NCI-H1436 (cell line): ENCODE measurements at places on chromosomes 13 and 19.

GRCh38 chr19:2087621-2088100, 8.5 kb downstream of the MOB3A start:
- no peak for DNase-seq

- no peak for DNase-seq
These were observed 1816.8 kb downstream of the OLFM4 start for GRCh38 chr13:54845351-54845965.

- no peak for DNase-seq
These were observed 9.3 kb upstream of the SYT5 start for GRCh38 chr19:55189403-55189835.

DNA sequence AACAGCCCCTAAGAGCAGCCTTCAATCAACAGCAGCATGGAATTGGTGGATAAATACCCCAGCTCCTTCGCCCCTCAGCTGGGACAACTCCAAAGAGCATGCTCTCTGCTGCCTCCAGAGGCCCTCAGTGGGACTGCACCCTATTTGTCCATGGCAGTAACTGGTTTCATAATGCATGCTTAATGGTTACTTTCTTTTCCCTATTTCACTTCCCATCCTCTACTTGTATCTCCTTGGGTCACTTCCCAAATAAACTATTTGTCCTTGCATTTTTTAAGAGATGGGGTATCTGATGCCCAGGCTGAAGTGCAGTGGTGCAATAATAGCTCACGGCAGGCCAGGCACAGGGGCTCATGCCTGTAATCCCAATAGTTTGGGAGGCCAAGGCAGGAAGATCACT, 13.5 kb upstream of the TPM4 start:
- no peak for DNase-seq

GRCh38 chr13:112443191-112443994, 67.2 kb downstream of the SPACA7 start:
- no peak for DNase-seq

GRCh38 chr13:90177512-90177911, 1170.0 kb upstream of the MIR17HG start:
- DNase-seq, result no peak

DNA sequence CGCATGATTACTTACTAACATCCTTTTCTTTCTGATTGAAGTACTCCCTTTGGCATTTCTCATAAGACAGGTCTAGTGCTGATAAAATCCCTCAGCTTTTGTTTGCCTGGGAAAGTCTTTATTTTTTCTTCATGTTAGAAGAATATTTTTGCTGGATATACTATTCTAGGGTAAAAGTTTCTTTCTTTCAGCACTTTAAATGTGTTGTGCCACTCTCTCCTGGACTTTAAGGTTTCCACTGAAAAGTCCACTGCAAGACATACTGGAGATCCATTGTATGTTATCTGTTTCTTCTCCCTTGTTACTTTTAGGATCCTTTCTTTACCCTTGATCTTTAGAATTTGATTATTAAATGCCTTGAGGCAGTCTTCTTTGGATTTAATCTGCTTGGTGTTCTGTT, 796.7 kb downstream of the UQCRFS1 start:
- no peak for DNase-seq

- DNase-seq, result no peak
These were observed 170.3 kb downstream of the PTPRS start for GRCh38 chr19:5170329-5170745.

DNA sequence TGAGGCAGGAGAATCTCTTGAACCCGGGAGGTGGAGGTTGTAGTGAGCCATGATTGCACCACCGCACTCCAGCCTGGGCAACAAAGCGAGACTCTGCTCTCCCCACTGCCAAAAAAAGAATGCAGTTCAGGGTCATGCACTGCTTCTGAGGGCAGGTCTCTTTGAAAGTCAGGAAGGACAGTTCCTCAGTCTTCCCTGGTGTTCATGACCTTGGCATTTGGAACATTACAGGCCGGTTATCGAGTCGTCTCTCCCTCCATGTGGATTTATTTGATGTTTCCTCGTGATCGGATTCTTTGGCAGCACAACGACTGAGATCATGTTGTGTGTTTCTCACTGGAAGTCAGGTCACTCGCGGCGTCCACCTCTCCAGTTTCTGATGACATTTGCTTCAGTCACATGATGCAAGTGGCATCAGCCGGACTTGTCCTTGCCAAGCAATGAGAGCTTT, 17.2 kb downstream of the FGF21 start:
- DNase-seq, result no peak

DNA sequence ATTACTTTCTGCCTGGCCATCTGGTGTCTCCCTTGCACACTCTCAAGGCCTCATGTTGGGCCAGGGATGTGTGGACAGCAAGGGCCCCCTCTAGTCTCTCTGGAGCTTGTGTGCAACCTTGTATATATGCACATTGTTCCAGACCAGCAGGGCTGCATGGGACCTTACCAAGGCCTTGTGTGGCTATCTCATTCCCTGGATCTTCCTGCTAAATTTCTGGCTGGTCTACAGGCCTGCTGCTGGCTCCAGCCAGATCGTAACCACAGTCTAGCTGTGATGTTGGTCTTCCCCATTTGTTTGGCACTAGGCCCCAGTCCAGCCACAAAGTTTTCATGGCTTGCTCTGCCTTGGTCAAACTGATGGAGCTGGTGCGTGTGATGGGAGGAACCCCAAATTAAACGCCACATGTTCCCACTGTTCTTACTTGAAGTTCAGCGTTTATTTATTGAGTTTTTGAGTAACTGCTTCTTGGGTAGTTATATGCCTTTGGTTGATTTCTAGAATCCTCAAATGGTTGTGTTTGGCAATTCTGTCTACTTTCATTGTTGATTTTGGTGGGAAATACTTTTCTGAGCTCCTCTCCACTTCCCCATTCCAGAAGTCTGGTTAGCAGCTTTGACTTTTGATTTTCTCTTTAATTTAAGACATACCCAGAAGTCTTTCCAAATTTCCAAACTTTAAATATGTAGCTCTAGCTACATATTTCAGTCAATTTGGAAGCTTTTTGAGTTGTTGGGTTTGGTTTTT, 56.4 kb downstream of the SIPA1L3 start:
- DNase-seq, result no peak

- no peak for DNase-seq
These were observed 190.1 kb downstream of the FOXO1 start for GRCh38 chr13:40476175-40476958.

- DNase-seq, result no peak
These were observed 153.1 kb downstream of the PCDH17 start for GRCh38 chr13:57784633-57785032.

GRCh38 chr13:22263185-22263584, 592.3 kb downstream of the FGF9 start:
- DNase-seq, result no peak

DNA sequence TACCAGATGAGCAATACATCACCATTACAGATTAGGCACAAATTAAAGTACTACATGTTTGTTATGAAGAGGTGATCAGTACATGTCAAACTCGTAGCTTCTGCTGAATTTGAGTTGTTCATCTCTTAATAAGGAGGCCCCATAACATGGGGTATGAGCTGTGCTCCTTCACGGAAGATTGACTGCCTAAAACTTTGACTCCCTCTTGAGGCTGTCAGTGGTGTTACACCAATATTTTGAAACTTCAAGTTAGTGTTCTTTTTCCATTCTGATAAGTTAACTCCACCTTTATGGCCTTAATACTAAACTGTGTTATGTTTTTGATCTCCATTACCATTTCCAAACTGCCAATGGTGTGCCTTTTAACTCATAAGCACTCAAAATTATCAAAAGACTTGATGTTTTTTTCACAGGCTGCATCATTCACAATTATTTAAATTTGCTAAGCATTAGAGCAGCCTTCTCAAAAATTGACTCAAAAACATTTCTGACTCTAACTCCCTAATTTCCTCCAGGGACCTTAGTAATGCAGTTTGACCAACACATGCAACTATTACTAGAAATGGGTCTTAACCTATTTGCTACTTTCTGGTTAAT, 1591.5 kb downstream of the PCDH9 start:
- DNase-seq, result peak; percentile 9

DNA sequence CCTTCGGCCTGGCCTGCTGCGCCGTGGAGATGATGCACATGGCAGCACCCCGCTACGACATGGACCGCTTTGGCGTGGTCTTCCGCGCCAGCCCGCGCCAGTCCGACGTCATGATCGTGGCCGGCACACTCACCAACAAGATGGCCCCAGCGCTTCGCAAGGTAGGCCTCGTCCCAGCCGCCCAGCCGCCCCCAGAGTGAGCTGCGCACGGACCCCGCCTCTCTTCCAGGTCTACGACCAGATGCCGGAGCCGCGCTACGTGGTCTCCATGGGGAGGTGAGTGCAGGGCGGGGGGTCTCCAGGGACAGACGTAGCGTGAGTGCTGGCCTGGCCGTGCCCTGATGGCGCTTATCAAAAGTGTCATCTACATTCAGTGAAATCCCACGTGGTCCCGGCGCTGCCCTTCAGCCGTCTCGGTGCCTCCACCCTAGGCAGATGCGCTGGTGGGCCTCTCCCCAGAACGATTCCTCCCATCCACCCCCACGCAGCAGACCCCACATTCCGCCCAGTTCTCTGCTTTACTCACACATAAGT, 7.2 kb downstream of the NDUFS7 start:
- no peak for DNase-seq

GRCh38 chr19:1206150-1206863, 729 bp downstream of the STK11 start:
- no peak for DNase-seq

- DNase-seq, result no peak
These were observed 291.9 kb downstream of the NDFIP2 start for GRCh38 chr13:79772811-79773210.

GRCh38 chr19:40576151-40576584, 505 bp upstream of the SHKBP1 start:
- peak; percentile 36 for DNase-seq

DNA sequence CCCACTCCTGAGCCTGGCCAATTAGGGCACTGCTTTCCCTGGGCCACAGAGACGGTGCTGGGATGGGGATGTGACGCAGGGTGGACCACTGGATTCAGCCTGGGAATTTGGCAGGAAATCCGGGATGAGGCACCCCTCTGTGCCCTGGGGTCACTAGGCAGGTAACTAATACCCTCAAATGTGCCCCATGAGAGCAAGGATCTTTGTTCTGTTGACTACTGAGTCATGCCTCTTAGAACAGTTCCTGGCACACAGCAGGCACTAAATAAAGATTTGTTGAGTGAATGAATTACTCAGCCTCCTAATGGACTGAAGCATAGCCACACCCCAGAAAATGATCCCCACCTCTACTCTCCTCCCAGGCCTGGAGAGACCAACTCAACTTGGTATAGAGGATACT, 15.9 kb downstream of the OPA3 start:
- DNase-seq, result no peak

DNA sequence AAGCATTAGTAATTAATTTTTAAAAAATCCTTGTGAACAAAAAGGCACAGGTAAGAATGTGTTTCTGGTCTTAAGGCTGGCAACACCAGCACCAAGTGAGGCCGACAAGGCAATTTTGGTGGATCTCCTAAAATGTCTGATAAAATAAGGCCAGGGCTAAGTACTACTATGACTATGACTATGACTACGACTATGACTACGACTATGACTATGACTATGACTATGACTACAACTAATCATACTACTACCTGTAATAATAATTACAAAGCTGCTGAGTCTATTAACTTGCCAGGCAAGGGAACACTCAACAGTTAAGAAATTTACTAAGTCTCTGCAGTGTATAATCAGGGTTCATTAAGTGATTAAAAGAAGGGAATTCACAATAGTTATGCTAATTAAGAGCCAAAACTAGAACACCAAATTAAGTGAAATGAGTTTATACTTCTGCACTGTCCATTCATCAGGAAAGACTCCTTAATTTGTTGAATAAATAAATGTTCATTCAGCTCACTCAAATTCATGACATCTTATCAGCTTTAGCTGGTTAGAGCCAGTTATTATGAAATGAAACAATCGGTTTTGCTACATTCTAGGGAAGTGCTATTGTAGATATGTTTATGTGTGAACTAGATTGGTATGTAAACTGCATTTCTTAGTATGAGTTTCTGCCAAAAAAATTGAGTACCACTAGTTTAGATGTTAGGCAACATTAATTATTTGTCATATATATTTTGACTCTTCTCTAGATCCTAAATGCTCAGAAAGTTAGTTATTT, 1626.2 kb upstream of the PCDH20 start:
- no peak for DNase-seq

DNA sequence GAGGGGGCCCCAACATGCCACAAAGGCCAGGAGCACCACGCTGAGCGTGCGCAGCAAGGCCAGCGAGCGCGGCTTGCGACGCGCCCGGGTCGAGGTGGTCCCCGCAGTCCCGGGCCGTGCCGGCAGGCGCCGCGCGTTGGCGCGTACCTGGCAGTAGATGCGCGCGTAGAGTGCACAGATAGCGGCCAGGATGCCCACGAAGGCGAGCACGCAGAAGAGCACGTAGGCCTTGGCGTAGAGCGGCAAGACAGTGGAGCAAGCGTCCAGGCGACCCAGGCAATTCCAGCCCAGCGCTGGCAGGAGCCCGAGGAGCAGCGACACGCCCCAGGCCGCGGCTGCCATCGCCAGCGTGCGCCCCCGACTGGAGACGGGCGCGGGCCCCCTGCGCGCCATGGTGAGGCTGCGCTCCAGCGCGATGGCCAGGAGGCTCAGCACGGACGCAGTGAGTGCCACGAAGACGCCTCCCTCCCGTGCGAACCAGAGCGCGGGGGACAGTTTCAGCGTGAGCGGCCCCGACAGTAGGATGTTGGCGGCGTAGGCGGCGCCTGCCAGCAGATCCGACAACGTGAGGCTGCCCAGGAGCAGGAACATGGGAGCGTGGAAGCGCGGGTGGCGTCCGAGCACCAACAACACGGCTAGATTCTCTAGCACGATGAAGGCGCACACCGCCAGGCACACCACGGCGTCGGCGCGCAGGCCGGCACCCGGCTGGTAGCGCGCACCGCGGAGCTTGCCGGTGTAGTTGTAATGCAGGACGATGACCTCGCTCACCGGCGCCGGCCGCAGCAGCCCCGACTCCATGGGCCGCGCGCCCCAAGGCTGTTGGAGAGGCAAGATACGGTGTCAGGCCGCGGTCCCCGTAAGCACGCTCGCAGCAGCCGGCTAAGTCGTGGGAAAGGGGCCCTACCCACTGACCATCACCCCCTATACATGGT, 2.8 kb downstream of the S1PR5 start:
- DNase-seq, result no peak

GRCh38 chr13:74136084-74136658, 2.0 kb upstream of the KLF12 start:
- DNase-seq, result peak; percentile 46

GRCh38 chr19:12784871-12785430, 6.3 kb upstream of the JUNB start:
- DNase-seq, result no peak

- no peak for DNase-seq
These were observed 5.4 kb upstream of the ZNF98 start for GRCh38 chr19:22427547-22427946.

- no peak for DNase-seq
These were observed 442 bp upstream of the CDC16 start for GRCh38 chr13:114234266-114234644.

GRCh38 chr13:67932991-67933390, 702.9 kb upstream of the PCDH9 start:
- no peak for DNase-seq
